Activated naive CD4-positive, alpha-beta T cell (primary cell): ENCODE measurements at places on chromosomes 1 and 21.

DNA sequence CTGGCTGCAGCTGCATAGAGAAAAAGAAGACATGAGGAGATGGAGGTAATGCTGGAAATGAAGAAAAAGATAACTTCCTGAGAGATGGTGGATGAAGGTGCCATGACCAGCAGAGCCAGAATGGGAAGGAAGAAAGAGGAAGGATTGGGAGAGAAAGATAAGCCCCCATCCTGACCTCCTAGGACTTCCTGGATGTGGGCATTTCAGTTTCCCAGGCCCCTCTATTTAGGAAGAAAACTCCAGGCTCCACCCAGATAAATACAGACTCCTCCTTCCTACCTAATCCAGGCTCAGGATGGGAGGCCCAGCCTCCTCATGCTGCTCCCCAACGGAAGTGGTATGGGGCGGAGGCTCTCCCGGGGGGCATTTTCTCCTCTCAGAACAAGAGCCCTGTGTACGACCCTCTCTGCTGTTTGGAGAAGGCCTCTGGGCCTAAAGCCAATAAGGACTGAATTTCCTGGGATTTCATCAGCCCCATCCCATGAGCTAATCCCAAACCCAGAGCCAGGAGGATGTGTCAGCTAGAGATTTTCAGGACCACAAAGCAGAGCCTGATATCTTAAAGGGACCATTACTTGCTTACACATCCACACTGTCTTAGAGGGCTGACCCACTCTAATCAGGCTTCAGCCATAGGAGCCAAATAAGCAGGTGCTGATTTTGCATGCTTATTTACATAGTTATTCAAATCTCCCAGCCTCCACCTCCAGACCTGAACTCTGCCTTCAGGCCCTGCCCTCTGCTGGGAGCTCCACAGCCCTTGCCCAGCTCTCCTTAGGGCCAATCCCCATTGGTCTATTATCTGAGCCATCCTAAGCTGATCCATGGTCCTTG lies 5.1 kb upstream of the ARHGEF2 start:
- DNase-seq, result no peak

GRCh38 chr21:38820471-38821239 lies 14.9 kb downstream of the ETS2 start:
- DNase-seq, result no peak

GRCh38 chr1:10865518-10866320 lies 69.3 kb upstream of the CASZ1 start:
- DNase-seq, result no peak

DNA sequence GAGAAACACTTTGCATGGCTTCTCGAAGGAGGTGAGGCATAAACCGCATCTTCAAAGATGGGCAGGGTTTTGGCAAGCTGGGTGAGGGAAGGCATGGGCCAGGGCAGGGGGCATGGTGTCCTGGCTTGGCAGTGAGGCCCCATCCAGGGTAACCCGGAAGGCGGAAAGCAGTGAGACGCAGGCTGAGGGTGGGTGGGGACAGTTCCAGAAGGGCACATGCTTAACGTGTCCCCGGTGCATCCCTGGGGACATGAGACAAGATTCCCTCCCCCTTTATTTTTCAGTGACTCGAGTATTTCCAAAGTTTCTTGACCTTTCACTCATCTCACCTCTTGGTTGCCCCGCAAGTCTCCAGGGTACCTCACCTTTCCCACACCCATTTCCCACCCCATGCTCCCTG lies 122.8 kb upstream of the SLC25A33 start:
- DNase-seq, result no peak

- no peak for DNase-seq
These were observed 12.2 kb downstream of the SPATA46 start for GRCh38 chr1:162364498-162364897.

GRCh38 chr1:216721863-216722262 lies 1.4 kb downstream of the ESRRG start:
- no peak for DNase-seq

DNA sequence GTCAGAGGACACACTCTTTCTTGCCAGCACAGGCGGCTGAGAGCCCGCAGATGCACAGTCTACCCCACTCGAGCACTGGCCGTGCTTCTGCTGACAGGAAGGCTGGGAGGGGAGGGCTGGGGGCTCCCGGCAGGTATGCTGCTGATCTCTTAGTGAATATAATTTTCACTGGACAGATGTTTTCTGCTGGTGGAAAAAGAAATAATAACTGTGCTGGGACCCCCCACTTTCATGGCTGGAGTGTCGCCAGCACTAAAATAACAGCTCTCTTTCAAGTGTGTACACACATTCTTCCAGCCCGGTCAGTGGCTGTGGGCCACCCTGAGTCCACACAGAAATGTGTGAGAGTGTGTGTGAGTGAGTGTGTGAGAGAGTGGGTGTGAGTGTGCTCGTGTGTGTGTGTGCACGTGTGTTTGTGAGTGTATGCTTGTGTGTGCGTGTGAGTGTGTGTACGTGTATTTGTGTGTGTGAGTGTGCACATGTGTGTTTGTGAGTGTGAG lies 167.7 kb upstream of the USP24 start:
- DNase-seq, result no peak

DNA sequence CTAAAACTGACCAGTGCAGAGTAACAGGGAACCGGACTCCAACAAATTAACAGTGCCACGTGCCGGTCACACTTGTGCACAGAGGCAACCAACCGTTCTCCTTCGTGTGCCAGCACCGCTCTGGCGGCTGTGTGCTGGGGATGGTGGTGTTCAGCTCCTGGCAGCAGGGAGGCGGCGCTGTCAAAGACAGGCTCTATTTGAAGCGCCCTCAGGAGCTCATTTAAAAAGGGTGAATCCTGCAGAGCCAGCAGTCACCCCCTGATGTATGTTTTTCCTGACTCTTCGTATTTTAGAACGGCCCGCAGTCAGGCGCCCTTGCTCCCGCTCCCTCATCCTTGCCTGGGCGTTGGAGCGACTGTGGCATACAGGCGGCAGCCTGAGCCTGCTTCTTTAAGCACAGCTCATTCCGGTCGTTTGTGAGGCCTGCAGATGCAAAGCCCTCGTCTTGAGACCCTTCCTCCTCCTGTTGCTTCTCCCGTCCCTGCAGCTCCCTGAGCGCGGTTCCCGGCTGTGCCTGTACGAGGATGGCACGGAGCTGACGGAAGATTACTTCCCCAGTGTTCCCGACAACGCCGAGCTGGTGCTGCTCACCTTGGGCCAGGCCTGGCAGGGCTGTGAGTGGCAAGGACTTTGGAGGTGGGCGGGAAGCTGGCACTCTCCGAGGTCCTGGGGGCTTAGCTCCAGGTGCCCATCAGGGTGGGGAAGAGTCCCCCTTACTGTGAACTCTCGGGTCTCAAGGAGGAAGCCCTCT lies 1.1 kb downstream of the DFFB start:
- no peak for DNase-seq

DNA sequence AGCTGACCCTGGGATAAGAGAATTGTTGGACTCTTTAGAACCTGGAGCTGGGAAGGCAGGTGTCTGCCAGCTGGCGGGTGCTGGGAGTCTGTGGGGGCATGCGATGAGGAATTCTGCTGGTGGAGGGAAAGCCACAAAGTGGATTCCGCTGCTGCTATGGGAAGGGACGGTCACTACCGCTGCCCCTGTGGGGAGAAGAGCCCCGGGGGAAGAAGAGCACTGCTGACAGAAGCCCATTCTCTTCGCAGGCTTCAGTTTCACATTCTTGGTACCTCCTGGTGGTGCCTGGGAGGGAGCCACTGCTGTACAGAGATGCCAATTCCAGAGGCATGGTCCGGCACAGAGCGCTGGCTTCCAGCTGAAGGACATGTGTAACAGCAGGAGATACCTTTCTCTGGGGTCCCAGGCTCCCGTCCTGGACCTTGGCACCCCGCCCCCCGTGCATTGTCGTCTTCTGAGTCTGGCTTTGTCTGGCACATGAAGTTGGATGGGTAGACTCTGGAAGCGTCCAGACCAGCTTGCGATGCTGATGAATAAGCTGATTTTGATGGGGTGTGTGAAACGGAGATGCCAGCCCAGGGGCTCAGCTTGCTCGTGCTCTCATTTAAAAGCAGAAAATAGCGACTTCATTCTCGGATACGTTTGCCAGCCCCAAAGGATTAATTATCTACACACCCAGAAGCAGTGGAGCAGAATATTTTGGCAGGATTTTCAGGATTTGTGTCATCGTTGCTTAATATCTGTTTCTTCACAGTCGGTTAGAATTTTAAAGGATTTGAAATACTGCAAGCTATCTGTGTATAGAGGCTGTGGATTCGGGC lies 13.2 kb downstream of the PDXK start:
- no peak for DNase-seq

DNA sequence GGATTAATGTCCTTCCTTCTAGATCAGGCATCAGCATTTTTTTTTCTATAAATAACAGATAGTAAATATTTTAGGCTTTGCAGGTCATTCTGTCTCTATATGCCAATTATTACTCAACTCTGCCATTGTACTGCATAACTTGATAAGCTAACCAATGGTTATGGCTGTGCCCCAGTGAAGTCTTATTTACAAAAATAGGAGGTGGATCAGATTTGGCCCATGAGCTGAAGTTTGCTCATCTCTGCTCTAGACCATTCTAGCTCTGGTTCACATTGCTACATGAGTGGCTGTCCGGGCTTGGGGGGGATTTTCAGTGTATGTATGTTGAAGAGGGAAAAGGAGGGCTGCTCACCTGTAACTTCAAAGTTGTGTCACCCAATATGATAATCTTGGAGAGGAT lies 10.1 kb downstream of the RAB7B start:
- no peak for DNase-seq

- no peak for DNase-seq
These were observed 45.0 kb downstream of the SLC19A1 start for GRCh38 chr21:45496968-45497845.

DNA sequence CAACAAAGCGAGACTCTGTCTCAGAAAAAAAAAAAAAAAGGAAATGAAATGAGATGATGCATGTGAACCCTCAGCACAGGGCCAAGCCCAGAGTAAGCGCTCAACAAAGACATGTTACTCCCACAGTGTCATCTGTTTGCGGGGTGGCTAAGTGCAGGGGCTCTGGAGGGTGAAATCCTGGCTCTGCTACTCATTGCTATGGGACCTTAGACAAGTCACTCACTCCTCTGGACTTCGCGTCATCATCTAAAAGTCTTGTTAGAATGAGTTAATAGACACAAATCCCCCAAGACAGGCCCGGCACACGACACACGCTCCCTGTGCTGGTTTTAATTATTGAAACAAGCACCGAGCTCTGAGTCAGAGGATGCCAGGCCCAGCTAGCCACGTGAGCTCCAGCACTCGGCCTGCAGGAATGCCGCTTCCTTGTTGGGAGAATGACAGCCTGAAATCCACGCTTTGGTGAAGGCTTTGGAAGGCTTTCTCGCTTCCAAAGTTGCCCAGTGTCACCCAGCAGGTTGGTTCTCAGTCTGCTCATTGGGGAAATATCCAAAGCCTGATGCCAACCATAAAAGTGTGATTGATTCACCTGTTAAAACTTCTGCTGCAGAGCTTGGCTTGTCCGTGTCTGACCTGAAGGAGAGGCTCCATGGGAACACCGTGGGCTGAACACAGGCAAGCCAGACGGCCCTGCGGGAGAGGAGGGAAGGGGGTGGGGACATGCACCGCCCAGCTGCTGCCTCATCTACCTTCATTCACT lies 36.7 kb upstream of the TARDBP start:
- DNase-seq, result no peak
